Left lobe of liver (tissue), 2 donors: ENCODE measurements at places on chromosomes 5 and 9. TPM values are rescaled to one million over a fixed set of nuclear protein-coding genes. Genes with fewer than 3 reads are reported as not detected.

Gene ABO
- total RNA-seq = 0.03 TPM

Gene ARL14EPL
- total RNA-seq = not detected

Gene CORO2A
- 3.7 TPM for total RNA-seq

Gene SLCO4C1
- 4.0 TPM for total RNA-seq

Gene FRRS1L
- 0.03 TPM for total RNA-seq

Gene AQP3
- 89.5 TPM for total RNA-seq

Gene LCN9
- total RNA-seq = not detected

Gene SLC46A2
- total RNA-seq = not detected

Gene STKLD1
- 0.83 TPM for total RNA-seq

Gene CLINT1
- total RNA-seq = 45.6 TPM

Gene LHX6
- 0.20 TPM for total RNA-seq

DNA sequence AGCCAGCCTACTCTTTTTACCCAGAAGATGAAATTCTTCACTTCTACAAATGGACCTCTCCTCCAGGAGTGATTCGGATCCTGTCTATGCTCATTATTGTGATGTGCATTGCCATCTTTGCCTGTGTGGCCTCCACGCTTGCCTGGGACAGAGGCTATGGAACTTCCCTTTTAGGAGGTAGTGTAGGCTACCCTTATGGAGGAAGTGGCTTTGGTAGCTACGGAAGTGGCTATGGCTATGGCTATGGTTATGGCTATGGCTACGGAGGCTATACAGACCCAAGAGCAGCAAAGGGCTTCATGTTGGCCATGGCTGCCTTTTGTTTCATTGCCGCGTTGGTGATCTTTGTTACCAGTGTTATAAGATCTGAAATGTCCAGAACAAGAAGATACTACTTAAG, 16.6 kb downstream of the OCLN start:
- DNase-seq = no peak

DNA sequence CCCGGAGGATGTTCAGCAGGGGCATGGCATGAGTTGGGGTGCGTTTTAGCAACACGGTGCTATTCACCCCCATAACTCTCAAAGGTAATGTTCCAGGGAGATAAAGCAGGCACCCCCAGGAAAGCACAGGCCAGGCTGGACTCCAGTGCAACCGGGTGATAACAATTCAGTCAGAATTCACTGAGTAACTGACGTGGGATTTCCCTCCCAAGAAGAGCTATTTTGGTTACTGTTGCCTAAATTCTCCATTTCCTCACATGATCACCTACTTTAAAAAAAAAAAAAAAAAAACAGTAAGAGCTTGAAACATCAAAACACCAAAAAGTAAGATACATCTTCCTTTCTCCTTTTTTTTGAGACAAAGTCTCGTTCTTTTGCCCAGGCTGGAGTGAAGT, 137.6 kb upstream of the WWC1 start:
- no peak for DNase-seq

DNA sequence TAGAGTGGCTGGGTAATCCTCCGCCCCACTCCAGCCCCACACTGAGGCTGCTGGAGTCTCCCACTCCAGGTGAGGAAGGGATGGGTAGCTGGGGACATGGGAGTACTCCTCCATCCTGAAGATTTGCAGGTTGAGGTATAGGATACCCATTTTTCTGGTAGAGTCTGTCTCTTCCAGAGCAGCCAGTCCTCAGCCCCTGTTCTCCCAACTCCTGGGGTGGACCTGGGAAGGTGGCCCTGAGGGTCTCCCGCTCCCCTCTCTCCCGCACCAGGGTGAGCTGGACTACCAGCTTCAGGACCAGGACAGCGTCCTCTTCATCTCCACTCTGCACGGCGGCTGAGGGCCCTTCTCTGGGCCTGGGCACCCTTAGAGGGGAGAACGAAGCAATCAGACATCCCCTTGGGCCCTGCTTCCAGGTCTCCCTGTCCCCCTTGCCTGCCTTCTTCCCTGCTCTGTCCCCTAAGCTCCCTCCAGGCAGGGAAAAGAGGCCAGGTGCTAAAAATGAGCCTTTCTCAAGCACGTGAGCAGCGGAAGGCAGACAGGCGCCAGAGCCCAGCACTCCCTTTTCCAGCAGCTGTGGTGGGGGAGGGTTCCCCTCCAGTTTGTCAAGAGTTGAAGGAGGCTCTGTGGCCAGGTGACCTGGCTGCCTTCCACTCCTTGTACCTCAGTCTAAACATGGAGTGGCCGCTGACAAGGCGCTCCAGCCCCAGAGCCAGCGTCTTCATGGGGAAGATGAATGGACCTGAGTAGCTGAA, 18.4 kb downstream of the URM1 start:
- no peak for DNase-seq

GRCh38 chr5:141412854-141413539, at the start of gene PCDHGA10:
Gene PCDHGA10 (plus strand): TSS chr5:141412987. CDS start chr5:141413176, 189 bp downstream.
- DNase-seq = peak; percentile 62

- no peak for DNase-seq
Observed at GRCh38 chr5:124885490-124885889, 139.1 kb upstream of the ZNF608 start.

GRCh38 chr5:15510831-15511230, 10.9 kb downstream of the FBXL7 start:
- DNase-seq = no peak

DNA sequence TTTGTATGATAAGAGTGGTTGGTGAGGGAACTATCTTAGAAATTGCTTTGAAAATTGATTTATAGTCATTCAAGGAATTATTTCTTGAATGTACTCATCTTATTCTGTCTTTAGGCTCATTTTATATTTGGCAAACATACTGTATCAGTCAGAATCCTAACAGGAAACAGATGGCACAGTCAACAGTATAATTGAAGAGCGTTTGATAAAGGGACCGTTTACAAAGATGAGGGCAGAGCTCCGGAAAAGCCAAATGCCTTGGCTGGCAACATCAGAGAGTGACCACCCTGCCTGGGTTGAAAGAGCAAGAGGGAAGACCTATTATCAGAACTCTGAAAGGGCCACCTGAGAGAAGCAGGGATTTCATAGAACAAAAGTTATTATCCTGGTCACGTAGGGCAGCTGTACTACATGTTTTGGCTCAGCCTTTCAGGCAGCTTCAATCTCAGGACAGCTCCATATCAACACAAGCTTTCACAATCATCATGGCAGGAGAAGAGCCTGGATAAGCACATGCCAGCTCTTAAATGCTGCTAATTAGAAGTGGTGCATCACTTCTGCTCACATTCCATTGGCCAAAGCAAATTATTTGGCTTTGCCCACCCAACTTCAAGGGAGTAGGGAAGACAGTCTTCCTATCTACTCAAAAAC, 47.2 kb upstream of the ARL15 start:
- DNase-seq = no peak

DNA sequence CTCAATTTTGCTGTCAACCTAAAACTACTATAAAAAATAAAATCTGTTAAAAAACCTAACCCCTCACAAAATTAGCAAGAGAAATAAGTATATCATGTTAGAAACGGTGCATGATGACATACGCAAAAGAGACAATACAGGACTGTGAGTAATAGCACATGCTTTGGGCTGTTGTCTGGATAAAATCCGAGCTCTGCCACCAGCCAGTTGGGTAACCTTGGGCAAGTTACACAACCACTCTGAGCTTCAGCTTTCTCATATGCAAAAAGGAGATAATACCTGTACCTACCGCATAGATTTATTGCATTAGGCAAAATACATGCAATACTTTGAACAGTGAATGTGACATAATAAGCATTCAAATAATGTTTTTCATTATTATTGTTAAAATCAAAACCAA, 481.7 kb downstream of the TLE1 start:
- DNase-seq = no peak

GRCh38 chr5:153153086-153153485, 337.4 kb upstream of the GRIA1 start:
- DNase-seq = no peak

- DNase-seq = no peak
Observed at GRCh38 chr9:87796196-87796595, 70.3 kb downstream of the CTSL start.

DNA sequence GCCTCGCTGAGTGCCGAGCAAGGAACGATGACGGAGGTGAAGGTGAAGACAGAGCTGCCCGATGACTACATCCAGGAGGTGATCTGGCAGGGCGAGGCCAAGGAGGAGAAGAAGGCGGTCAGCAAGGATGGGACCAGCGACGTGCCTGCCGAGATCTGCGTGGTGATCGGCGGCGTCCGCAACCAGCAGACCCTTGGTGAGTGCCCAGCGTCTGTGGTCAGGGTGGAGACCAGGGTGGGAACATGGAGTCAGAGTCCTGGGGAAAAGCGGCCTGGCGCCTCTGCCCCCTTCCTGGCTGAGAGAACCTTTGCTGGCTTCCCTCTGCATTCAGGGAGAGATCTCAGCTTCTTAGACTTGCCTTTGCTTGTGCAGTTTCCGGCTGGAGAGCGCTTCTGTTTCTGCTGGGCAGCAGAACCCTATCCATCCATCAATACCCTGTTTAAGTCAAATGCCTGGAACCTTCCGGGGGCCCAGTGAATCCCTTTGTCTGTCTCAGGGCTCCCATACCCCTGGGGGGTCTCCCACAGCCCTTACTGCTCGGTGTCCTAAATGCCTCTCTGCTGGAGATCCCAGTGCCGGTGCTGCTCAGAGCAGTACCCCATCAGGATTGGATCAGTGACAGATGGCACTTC, 89.6 kb downstream of the AMBP start:
- no peak for DNase-seq

DNA sequence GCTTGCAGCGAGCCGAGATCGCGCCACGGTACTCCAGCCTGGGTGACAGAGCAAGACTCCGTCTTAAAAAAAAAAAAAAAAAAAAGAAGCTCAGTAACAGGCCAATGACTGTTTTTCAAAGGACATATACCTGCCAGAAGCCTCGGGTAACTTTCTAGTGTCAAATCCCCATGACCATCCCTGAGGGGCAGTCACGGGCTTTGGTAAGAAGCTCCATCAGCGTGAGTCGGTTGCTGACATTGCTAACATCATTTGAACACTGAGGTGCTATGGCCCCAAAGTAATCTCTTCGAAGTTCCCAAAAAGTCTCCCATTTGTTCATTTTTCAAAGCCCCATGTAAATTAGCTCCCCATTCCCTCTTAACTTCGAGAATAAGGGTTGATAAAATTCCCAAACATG, 11.6 kb downstream of the NAIP start:
- DNase-seq = no peak

DNA sequence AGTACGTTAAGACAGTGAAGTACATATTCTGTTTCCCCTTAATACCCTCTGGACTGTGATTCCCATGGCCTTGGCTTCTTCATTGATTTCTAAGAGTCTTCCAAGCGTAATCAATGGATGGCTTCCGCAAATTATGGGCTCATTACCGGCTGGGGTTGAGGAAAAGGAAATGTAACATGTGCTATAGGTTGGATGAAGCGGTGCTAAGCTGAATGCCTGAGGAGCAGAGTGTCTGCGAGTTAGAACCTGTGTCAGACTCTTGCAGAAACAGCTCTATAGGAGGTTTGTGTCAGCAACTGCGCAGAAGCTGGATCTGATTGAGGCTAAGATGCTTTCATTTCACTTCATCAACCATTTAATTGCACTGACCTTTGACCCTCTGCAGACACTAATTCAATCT, 114.3 kb upstream of the CDH18 start:
- DNase-seq = no peak

DNA sequence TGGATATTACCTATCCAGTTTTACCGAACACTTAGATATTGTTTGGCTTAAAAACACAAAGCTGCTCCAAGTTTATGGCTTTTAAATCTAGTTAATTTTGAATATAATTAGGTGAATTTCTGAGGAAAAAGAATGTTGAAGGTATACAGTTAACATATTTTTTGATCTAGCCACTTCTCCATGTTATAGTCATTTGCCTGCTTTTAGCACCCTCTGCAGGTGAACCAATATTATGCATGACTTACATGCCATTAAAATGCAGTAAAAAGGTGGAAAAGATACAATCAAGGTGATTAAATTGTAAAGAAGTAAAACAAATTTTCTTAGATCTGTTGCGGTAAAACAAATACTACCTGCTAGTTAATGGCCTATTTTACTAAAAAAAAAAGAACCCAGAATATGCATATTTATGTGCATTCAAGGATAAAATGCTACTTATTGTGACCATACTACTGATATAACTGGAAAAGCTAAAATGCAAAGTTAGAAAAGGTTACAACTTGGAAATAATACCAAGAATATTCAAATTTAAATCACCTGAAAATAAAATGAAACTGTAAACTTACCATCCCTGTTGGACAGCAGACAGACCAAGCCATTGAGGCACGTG, 132.1 kb downstream of the AP3B1 start:
- no peak for DNase-seq

- no peak for DNase-seq
Observed at GRCh38 chr5:144292029-144292428, 121.4 kb downstream of the KCTD16 start.

DNA sequence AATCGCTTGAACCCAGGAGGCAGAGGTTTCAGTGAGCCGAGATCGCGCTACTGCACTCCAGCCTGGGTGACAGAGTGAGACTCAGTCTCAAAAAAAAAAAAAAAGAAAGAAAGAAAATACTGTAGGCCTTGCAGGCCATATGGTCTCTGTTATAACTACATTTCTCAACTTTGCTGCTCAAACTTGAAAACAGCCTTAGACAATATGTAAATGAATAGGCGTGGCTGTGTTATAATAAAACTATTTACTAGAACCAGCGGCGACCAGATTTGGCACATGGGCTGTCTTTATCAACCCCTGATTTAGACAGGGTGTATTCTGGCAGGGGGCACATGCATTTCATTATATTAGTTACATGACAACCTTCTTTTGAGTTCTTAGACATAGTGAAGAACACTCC, 130.0 kb downstream of the C9orf152 start:
- no peak for DNase-seq

GRCh38 chr5:6458833-6459232, 10.2 kb downstream of the UBE2QL1 start:
- no peak for DNase-seq

- peak; percentile 40 for DNase-seq
Observed at GRCh38 chr9:93667006-93667405, 90.6 kb downstream of the PHF2 start.

- no peak for DNase-seq
Observed at GRCh38 chr9:114218264-114219120, 63.2 kb downstream of the COL27A1 start.

GRCh38 chr9:61671276-61671973, 481.6 kb downstream of the SPATA31A7 start:
- peak; percentile 39 for DNase-seq

DNA sequence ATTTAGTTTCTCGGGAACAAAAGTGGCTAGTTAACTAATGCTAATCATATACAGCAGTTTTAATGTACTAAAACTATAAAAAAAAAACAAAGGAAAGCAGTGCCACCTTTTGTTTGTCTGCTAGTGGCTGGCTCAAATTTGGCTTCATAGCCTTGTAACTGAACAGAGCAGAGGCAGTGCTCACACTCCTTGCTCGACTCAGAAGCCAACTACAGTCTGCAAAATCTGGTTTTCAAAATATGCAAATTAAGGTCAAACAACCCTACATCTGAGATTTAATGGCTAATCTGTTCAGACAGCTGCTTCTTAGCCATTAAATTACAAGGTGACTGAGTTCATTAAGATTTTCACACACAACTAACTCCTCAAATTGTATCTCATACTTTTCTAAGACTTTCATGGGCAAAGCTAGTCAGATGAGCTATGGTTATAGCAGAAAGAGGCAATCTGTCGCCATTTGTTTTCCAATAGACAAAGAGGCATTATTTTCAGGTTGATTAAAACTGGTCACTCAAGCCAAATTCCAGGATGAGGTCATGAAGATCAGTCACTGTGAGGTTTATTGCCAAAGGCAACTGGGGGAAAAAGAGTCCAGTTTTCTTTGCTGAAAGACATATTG, 56.8 kb upstream of the EPB41L4A start:
- DNase-seq = no peak

GRCh38 chr9:2065704-2066103, 50.6 kb downstream of the SMARCA2 start:
- DNase-seq = no peak
